Neural crest cell (in vitro differentiated cells): ENCODE measurements at places on chromosomes 4 and X.
A peak's percentile ranks its signal among the peaks of the same experiment; 100 is the strongest.

DNA sequence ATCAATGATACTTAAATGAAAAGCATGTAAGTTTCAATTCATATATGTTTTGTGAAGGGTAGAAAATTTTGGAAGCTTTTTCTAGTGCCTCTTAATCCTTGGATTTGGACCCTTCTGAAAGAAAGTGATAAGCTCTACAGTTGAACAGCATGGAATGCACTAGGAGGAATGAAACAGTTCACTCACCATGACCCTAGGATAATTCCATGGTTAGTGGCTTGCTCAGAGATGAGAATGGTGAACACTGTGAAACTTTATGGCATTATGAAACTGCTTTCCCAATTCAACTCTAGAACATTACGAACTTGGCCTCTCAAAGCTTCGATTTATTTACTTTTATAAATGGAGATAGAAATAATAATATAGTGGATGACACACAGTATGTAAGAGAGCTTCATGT is 88.9 kb upstream of the FAT4 start:
- no peak for DNase-seq

DNA sequence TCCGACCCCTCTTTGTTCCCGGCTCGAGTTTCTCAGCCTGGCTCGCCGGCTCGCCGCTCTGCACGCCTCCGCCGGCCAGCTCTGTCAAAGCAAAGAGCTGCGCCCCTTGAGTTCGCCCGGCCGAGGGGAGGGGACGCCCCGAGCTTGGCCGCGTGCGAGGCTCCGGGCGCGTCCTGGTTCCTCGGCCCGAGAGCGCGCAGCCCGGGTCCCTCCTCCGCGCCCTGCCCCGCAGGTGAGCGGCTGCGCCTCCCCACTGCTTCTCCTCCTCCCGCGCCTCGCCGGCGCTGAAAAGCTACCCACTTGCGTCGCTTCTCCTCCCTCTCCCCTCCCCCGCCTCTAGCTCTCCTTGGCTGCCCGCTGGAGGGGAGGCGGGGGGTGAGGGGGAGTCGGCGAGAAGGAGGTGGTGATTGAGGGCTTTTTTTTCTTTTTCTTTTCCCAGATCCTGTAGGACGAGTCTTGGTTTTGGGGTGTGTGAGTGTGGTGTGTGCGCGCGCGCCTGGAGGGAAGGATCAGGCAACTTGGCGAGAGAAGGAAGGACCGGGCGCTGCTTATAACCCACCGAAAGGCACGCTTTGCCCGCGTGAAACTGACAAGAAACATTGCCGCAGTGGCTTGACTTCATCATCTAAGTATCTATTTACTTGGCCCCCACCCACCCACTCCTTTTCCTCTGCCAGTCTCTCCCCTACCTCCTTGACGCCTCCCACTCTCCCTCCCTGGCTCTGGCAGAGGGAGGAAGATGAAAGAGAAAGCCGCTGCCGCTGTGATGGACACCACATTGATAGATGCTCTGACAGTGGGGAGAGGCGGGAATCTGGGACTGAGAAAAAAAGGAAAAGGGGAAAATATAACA is at the start of gene LEF1:
LEF1 (minus strand) TSS at position 262 of the 853 bp plus-strand sequence. CDS start 1,165 bp downstream, outside the sequence.
- DNase-seq: peak; percentile 59

- no peak for DNase-seq
Measured at GRCh38 chr4:86452924-86453531, 93.2 kb upstream of the MAPK10 start.

- DNase-seq: no peak
Measured at GRCh38 chr4:69649629-69650028, 3.4 kb downstream of the UGT2A1 start.

- DNase-seq: no peak
Measured at GRCh38 chr4:75935628-75936027, 5.2 kb downstream of the NAAA start.

GRCh38 chr4:137678796-137679195 is 146.5 kb upstream of the PCDH18 start:
- DNase-seq: no peak

DNA sequence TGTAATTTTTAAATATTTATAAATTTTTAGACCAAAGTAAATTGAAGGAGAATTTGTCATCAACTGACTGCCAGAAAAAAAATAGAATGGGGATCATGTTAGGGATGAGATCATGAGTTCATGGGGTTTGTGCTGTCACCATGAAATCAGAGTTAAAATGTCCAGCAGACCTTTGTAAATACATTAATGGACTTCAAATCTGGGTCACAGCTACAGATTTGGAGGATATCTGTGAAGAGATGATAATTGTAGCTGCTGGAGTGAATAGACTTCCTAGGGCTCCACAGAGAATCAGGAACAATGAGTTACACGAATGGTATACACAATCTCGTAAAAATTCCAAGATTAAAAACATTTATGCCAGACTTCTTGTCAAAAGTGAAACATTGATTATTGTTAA is 6.6 kb downstream of the FSTL5 start:
- no peak for DNase-seq
